ENCODE measurements at places on chromosomes 16 and 17.

- DNase-seq, result no peak
Observed at GRCh38 chr16:12320298-12320706, 343.8 kb downstream of the SNX29 start.

DNA sequence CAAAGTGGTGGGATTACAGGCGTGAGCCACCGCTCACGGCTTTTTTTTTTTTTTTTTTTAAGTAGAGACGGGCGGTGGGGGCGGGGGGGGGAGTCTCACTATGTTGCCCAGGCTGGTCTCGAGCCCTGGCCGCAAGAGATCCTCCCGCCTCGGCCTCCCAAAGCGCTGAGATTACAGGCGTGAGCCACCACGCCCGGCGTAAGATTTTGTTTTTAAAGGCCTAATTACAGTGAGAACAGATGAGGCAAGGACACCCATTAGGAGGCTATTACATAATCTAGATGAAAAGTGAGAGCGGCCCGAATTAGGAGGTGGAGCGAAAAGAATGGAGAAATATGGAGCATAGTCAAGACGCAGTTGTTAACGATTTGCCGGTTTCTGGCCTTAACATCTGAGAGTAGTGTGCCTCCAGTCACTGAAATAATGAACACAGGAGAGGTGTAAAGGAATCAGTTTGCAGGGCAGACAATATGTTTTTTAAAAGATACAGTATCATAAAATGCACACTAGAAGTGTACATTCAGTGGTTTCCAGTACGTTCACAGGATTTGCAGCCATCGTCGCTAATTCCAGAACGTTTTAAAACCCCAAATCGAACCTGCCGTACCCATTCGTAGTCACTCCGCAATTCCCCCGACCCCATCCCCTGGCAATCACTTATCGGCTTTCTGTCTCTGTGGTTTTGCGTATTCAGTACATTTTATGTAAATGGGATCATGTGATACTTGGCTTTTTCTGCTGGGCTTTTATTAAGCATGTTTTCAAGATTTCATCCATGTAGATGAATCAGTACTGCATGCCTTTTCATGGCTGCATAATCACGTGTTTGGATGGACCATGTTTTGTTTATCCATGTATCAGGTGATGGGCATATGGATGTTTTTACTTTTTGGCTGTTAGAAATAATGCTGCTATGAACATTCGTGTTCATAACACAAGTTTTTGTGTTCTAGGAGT lies 1.4 kb upstream of the SLX4 start:
- no peak for DNase-seq

DNA sequence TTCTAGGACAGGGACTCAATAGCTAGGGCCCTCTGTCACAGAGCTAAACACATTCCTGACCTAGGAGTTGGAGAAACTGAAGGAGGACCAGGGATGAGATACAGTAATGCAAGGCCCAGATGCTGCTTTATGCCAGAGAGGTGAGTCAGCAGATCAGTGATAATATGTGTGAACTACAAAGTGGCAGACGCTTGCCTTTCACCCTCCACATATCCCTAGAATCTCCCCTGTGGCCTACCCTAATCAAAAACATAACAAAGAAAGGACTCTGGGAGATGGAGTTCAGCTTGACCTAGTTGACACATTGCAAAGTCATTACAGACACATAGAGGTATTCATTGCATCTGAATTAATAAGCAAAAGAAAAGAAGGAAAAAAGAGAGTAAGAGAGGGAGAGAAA lies 417.6 kb upstream of the DYNLRB2 start:
- DNase-seq, result no peak

- DNase-seq, result no peak
Observed at GRCh38 chr16:69848637-69849545, 86.8 kb downstream of the WWP2 start.

DNA sequence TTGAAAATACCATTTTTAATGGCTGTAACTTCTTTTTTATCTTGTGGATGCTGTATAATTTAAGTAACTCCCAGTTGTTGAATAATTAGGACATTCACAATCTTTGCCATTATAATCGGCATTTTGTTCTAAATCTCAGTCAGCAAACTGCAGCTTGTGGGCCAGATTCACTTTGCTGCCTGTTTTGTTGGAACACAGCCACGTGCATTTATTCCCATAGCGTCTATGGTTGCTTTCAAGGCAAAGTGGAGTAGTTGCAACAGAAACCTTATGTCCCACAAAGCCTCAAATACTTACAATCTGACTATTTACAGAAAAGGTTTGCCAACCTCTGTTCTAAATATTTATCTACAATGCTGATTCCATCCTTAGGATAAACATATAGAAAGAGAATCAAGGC lies 39.2 kb upstream of the TMC5 start:
- no peak for DNase-seq

DNA sequence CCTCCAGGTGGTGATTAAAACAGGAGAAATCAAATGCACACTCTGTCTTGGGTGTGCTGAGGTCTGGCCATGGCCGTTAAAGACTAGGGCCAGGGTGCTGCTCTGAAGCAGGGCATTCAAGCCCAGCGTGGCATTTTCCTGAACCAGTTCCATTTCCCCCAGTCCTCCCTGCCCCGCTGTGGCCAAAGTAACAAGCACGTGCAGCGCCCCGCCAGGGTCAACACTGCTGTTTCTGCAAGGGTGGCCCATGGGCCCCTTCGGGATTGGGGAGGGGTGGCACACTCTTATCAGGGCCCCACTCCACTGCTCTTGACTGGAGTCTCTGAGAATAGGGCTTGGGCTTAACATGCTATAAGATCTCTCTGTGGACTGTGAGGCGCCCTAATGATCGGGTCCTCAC lies 72.9 kb downstream of the IL21R start:
- DNase-seq, result no peak

DNA sequence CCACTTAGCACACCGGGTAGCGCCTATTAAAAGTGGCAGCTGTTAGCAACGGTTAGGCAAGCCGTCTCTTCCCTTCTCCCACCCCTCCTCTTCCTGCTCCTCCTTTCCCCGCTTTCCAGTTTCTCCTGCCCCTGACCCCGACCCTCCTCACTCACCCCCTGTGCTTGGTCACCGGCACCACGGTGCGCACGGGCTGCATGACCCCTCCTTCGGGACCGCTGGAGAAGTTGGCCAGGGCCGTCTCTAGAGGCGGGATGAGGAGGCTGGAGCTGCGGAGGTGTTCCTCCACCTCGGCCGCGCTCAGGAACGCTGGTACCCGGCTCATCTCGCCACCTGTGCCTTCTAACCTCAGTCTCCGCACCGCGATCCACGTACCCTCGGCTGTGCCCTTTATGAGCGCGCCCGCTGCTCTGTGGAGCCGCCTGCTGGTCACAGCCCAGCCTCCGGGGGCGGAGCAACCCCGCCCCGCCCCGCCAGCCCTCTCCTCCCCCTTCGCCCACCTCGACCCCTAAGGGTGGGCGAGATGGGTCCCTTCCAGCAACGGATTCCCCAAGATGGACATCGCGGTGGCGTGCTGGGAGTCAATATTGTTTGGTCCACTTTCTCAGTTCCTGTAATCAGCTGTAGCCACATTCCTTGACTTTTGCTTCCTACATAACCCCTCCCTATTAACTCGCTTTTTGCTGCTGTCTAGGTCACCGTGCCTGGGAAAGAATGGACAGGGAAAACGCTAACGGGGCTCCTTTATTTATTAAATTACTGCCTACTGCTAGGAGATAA lies at the start of gene CRYM:
CRYM (minus strand) TSS at position 364 of the 780 bp plus-strand sequence; CDS start at position 325, 39 bp downstream.
- no peak for DNase-seq

DNA sequence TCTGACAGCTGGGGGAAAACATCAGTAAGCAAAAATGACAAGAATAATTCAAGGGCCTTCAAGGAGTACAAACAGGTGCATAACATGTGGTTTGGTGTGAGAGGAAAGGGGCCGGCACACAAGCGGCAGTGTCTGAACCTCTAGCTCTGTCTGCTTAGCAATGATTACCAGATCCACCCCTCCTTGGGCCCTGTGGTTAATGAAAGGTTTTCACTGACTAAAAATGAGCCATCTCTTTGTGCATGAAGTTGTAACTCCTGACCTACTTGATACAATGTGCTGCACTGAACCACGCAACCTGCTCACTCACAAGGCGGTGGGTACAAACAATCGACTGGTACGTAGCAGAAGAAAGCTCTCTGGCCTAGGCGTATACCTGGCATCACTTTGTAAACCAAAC lies 15.1 kb downstream of the FAM117A start:
- DNase-seq, result no peak

GRCh38 chr17:231191-231965 lies 49.9 kb upstream of the DOC2B start:
- DNase-seq, result no peak

DNA sequence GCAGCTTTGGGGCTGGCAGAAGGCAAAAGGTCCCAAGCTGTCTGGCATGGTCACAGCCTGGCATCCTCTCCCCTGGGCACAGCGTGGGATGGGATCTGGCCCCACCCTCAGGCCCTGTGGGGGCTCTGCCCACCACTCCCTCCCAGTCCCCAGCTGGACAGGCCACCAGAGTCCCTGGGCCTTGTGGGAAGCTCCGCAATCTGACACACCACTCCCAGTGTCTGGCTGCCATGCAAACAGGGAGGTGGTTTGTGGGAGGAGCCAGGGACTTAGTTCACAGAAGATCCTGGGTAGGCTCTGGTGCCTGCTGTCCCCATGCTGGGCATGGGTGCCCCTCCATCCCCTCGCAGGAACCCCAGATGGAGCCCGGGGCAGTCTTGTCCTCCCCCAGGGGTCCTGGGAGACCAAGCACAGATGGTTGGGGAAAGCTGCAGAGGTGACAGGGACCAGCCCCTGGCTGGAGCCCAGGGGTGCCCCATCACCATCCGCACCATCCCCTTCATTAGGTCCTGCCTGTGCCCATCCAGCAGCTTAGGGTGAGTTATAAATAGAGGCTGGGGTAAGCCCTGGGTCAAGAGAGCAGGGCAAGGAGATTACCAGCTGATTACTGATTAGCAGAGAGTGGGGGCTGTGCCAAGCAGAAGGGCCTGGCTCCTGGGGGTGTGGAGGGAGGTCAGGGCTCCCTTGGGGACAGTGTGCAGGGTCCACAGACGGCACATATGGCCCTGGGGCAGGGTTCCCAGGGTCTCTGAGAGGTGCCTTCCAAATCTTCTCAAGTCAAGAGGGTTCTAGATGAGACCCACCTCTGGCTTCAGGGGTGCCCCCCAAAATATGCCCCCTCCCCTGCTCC lies 6.2 kb downstream of the FSCN2 start:
- no peak for DNase-seq

GRCh38 chr16:51155199-51155607 lies 4.1 kb upstream of the SALL1 start:
- no peak for DNase-seq

Data from right renal pelvis (tissue), 4 donors.